ENCODE measurements at places on chromosomes 6 and 20.

DNA sequence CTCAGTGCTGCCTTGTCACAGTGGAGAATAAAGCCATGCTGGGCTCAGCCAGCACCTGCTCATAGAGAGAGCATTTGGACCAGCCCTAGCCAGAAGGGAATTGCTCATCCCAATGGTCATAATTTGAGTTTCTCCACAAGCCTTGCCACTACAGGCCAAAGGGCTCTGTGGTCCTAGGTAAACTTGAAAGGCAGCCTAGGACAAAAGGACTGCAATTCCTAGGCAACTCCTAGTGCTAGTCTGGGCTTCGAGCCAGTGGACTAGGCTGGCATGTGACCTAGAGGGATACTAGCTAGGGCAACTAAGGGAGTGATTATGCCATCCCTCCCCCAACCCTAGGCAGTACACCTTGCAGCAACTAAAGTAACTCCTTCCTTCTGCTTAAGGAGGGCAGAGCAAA is 516.2 kb downstream of the BCKDHB start:
- no peak for DNase-seq

- DNase-seq: peak; percentile 79
These were observed 246.1 kb downstream of the LY86 start for GRCh38 chr6:6834356-6835222.

GRCh38 chr6:14147891-14148290 is 30.3 kb downstream of the CD83 start:
- DNase-seq: no peak

- DNase-seq: peak; percentile 34
These were observed at the start of gene HRH3 for GRCh38 chr20:62219992-62220665. Gene HRH3 (minus strand): TSS chr20:62220278. CDS start chr20:62219970, 308 bp downstream.

DNA sequence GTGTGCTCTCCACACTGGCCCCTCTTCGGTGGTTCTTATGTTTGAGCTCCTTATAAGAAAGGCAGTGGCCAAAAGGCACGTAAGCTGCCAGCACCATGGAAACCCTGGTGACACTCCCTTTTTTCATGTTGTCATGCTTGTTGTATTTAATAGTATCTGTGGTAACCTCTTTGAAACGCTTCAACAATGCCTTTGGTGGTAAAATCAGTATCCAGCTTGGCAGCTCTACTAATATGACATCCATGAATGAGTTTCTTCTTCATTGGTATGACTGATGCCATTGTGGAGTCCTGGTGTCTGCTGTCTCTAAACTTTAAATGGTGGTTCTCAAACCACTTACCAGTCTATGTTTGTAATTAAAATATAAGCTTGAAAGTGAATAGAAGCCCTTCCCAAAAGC is 10.7 kb upstream of the MYLK2 start:
- DNase-seq: no peak

GRCh38 chr20:50482396-50482981 is 27.7 kb upstream of the PTPN1 start:
- no peak for DNase-seq

DNA sequence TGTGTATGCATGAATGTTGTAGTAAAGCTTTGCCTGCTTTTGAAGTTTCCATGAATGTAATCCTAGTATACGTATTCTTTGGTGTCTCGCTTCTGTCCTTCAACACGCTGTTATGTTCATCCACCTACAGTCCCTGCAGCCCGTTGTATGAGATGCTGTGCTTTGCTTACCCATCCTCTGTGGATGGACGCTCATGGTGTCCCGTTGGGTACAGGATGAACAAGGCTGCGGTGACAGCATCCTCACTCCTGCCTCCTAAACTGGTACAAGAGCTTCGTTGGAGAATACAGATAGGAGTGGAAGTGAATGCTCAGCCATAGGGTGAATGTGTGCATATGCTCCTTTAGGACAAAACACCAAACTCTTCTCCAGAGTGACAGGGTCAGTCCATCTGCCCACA is 366.2 kb downstream of the ZFAND3 start:
- no peak for DNase-seq

DNA sequence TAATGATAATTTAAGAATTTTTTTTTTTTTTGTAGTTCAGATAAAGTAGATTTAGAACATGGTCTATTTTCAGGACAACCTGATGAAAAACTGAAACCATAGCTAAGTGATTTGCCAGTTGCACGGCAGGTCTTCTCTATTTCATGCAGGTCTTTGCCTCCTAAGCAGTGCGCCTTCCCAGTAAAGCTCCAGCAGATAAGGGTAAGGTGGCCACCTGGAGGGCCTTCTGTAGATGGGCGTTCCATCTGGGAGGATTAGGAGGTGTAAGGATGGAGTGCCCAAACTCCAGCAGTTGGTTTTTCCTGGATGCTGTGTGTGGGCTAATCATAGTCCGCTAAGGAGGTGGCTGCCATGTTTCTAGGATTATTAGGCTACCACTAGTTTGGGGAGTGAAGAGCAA is 107.1 kb downstream of the ARID1B start:
- no peak for DNase-seq

GRCh38 chr6:24667378-24667803 is 514 bp downstream of the ACOT13 start:
- DNase-seq: peak; percentile 40

- no peak for DNase-seq
These were observed 201.3 kb upstream of the SSTR4 start for GRCh38 chr20:22833851-22834250.

GRCh38 chr6:63502156-63502555 is 70.1 kb upstream of the LOC128125822 start:
- DNase-seq: no peak

DNA sequence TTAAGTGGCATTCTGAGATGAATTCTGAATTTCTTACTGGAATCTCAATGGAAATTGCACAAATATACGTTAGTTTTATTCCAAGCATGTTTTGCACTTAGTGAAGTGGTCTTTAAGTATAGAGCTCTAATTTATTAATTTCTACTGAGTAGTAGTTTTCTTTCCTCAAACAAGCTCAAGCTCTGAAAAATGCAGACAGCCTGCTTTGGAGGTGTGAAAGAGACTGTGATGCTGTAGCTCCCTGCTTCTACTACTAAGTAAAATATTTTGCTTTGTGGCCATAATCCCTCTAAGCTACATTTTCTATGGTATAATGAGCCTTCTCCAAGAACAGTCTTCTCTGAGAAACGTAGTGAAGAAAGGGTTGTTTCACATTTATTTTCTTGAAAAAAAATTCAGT is 243.5 kb upstream of the HS3ST5 start:
- no peak for DNase-seq

GRCh38 chr6:87200469-87201175 is 45.3 kb downstream of the ZNF292 start:
- no peak for DNase-seq

- no peak for DNase-seq
These were observed 50.0 kb downstream of the GFOD1 start for GRCh38 chr6:13437218-13437996.

DNA sequence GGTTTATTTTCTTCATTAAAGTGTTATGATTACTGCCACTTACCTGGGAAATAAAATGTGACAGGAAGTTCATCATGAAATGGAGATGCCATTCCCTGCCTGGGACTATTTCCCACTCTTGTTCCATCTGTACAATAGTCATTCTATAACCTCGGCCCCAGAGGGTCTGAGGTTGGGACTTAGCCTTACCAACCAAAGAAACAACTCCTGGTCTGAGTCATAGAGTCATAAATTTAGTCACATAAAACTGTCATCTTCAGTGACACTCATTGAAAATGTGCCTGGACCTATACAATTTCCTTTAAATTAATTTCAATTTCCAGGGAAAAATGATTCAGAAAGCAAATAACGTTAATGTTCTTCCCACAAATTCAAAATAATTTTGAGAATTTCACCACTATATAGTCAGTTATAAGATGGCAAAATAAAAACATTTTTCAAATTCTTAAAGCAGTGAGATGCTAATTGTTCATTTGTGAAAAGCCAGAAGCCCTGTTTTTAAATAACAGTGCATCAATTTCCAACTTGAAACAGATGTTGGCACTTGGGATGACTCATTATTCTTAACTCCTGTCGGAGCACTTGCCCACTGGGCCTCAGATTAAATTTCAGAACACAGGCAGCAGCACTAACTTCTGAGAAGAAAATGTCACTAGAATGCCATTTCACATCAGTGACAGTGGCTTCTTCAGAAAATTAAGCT is 201.2 kb upstream of the SMLR1 start:
- DNase-seq: no peak

DNA sequence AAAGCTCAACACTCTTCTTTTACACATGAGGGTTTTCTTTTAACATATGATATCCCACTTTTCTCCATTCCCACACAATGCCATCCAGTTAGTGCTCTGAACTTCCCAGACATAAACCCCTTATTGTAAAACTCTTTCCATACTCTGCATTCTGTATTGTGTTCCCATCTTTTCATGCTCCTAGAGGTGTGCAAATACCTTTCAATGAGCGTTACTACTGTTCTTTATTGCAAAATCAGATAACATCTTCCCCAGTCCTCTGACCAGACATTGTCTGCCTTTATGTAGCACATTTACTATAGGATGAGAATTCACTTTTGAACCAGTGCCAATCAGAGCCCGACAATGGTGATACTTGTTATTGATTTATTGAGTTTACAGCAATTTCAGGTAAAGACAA is 296.2 kb downstream of the GRIK2 start:
- no peak for DNase-seq

DNA sequence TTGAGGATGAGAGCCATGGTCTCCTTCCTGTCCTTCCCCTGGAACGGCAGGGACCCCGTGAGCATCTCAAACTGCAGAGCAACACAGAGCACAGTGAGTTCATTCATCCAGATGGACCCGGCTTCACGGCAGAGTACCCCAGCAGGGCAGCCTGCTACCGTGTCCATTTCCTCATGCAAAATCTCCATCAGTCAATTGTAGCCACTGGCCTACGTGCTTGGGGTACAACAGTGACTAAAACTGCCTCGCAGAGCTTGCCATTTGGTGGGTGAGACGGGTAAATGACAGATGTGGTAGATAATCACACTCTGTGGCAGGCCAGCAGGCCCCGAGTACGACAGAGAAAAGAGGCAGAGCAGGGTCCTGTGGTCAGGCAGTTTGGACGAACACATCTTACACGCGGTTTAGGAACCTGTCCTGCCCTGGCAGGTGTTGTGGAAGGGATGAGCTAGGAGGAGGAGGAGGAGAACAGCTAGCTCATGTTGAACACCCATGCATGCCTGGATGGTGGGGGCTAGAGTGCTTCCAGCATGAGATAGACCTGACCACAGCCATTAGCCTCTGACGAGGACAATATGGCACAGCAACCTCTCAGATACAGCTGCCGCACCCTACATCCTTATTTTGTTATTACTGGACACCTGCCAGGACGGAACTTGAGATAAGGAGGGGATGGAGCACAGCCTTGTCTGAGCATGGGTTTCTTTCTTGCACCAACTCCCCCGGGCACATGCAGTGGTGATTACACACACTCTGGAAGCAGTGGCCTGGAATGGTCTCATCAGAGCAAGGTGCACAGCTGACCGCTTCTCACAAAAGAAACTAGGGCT is 95.6 kb downstream of the RAMACL start:
- DNase-seq: peak; percentile 83

GRCh38 chr20:33320006-33320405 is 37.0 kb downstream of the BPIFB1 start:
- DNase-seq: no peak

- DNase-seq: peak; percentile 52
These were observed 8.2 kb upstream of the UBE2V1 start for GRCh38 chr20:50120935-50121693.

- no peak for DNase-seq
These were observed 71.3 kb upstream of the TOP1 start for GRCh38 chr20:40957265-40957760.

GRCh38 chr6:126880964-126881363 is 237.5 kb upstream of the RSPO3 start:
- DNase-seq: no peak

DNA sequence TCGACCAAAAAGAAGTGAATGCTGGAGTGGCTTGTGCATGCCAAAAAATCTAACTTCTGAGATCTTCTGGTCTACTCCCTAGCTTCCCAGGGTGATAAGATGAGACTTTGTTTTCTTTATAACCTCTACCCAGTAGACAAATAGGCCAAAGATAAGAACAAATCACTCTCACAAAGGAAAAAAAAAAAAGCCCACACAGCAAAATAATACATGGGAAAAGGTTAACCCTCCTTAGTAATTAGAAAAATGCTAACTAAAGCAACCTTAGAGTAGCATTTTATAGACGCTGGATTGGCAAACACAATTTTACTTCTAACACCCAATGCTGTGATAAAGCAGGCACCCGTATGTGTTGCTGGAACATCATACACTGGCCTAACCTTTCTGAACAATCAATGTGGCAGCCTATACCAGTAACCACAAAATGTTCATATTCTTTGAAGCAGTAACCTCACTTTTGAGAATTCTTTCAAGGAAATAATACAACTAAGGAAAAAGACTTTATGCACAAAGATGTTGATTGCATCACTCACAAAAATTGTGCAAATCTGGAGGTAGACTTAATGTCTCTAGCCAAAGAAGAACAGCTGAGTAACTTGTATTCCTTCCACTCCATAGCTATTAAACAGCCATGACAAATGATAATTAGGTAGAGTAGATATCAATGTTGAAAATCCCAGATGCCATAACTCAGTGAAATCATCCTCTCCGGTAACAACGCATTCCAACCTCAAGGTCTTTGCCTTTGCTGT is 116.3 kb upstream of the QKI start:
- DNase-seq: no peak

DNA sequence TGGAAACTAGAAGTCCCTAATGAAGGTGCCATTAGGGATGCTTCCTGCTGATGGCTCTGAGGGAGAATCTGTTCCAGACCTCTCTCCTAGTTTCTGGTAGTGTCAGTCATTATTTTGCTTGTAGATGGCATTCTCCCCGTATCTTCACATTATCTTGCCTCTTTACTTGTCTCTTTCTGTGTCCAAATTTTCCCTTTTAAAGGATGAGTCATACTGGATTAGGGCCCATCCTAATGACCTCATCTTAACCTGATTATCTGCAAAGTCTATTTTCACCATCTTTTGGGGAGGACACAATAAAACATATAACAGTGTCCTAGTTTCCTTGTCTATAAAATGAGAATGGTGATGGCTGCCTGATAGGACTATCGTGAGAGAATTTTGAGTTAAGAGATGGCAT is 27.3 kb downstream of the ZNF391 start:
- DNase-seq: no peak

DNA sequence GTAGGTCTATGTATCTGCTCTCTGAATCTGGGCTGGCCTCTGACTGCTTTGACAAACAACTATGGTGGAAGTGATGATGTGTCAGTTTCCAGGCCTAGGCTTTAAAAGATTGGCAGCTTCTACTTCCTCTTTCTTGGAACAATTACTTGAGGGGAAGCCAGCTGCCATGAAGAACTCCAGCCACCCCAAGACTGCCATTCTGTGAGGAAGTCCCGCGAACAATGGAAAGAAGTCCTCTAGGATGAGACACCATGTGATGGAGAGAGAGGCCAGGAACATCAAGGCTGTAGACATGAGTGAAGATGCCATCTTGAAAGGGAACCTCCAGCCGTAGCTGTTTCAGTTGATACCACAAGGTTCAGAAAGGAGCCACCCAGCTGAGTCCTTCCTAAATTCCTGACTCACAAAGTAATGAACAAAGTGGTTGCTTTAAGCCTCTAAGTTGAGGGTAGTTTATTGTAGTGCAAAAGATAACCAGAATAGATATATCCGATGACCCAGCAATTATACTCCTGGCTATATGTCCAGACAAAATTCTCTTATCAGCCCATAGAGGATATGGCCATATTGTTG is 15.3 kb upstream of the TCF15 start:
- no peak for DNase-seq

- no peak for DNase-seq
These were observed 16.2 kb downstream of the FKBP1A start for GRCh38 chr20:1376408-1377270.

- no peak for DNase-seq
These were observed 25.8 kb downstream of the ADGRF5 start for GRCh38 chr6:46895930-46896329.

- DNase-seq: no peak
These were observed 4.7 kb downstream of the GABRR1 start for GRCh38 chr6:89212472-89212871.

Measured in NCI-H1092 treated with DMSO at 0.1 percent for 48 hours (cell line).